ENCODE measurements at places on chromosomes 4 and X.

GRCh38 chrX:10697616-10698317, 77.4 kb upstream of the MID1 start:
- no peak for DNase-seq

DNA sequence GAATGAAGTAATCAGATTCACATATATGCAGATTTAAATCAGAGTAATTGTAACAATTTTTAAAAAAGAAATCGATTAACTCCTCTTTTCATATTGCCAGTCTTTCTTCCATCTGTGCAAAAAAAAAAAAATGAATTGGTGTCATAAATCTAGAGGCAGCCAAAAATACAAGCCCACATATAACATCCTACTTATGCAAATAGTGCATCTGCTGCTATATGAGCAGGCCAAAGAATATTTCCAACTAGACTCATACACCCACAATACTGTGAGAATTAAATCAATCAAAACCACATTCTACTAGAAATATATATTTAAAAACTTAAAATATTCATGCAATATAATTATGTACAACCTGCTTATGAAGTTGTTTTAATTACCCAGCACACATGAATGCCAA, 298.1 kb upstream of the TRAM1L1 start:
- no peak for DNase-seq

DNA sequence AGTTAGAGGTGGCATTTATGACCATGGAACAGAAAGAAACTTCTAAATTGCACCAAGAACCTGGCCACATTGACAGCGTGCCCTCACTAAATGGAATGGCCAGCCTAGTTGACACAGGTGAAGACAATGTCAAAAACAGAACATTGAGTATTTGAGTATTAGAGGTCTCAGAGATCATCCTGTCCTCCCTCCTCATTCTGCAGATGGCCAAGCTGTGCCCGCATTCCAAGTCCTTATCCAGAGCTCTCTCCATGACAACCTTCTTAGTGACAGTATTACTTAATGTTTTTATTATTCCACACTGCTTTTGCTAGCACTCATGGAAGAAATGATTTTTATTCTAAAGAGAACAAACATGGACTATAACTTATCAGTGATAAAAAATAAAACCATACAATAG, 9.9 kb upstream of the CCDC110 start:
- no peak for DNase-seq

- DNase-seq: no peak
These were observed 885 bp downstream of the CCDC110 start for GRCh38 chr4:185470501-185471195.

DNA sequence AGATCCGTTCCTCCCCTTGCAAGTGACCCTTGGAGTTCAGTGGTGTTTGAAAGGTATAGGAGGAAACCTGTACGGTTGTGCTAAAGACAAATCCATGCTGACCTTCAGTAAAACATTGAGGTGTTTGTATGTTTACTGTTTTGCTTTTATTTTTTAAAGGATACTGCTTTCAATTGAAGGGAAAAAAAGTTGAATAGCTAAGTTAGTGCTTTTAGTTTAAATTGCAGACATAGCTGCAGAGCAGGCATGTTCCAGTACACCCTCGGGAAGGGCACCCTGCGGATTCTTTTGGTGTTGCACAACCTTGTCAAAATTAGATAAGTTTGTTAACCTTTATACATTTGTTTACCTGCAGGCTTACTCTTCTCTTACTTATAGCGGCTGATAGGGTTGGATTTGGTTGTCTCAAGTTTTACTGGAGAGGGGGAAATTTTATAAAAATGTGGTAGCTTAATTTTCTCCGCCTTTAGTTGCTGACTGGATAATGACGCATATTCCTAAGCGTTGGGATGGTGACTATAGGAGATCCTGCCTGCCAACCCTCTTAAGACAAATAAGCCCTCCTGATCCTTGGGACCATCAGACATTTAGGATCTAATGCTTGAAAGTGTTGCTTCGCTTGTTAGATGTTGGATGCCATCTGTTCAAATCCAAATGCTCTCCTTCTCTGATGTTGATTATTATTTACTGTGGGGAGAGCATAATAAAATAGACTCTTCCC, 2.0 kb downstream of the RAPGEF2 start:
- no peak for DNase-seq

DNA sequence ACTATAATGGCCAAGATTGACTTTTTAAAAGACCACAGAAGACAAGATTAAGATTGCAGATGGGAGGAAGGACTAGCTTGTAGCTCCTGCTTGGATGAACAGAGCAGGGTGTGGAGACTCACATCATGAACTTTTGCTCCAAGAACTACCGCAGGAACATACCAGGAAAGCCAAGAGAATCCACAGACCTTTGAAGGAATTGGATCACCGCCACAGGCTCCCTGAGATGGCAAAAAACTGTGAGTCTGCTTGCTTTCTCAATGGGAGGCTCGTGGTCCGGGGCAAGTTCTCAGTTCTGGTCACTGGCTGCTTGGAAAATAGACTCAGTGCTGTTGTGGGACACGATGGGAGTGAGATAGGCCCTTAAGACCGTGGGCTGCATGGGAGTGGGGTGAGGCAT, 276.6 kb downstream of the CCSER1 start:
- DNase-seq: no peak

GRCh38 chrX:17027931-17028330, 81.5 kb downstream of the REPS2 start:
- DNase-seq: no peak

GRCh38 chrX:66013194-66013816, 26.6 kb downstream of the VSIG4 start:
- DNase-seq: no peak

GRCh38 chrX:103367502-103367901, 8.8 kb upstream of the BEX3 start:
- DNase-seq: no peak

Measured in T-cell (primary cell).